Activated CD8-positive, alpha-beta memory T cell treated with anti-CD3 and anti-CD28 coated beads for 24 hours (primary cell): ENCODE measurements at places on chromosomes 11 and 22.

DNA sequence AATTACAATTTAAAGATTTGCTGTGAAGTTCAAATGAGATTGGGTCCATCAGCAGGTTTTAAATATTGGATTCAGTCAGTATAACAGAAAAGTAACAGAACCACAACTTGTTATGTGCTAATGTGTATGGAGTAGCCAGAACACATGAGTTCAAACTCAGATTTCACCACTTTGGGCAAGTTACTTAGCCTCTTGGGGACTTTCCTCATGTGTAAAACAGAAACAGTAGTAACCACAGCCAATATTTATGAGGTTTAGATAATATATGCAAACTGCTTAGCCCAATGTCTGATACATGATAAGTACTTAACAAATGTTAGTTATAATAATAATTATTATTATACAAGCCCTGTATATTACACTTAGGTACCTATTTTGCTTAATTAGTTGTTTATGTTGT, 21.8 kb upstream of the SLC5A12 start:
- no peak for DNase-seq

DNA sequence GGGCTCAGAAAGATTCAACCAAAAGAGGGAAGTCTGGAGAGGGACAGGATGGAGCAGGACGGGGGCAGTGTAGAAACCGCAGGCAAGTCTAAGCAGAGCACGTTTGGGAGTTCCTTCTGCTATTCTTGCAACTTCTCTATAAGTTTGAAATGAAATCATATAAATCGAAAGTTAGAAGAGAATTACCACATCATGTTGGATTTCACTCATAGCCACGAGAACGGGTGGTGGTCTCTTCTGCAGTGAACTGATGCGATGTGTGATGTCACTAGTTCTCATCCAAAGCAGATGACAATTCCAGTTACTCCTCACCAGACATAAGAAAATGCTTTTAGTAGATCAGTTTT, 36.0 kb downstream of the KCNQ1 start:
- no peak for DNase-seq

DNA sequence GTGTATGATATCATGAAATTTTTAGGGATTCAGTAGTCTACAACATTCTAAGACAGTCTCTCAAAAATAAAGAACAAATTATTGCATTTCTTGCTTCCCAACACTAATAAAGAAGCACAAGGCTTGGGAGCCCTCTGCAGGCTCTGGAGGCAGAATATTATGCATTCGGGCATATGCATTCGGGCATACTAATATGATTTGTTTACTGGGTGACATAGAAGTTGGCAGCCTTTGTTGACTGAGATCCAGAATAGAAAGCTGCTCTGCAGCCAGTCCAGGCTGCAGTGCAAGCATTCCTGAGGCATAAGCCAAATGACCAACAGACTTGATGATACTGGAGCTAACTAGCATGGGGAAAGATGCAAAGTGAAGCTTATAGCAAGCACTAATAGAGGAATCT, 945.5 kb downstream of the OPCML start:
- no peak for DNase-seq

DNA sequence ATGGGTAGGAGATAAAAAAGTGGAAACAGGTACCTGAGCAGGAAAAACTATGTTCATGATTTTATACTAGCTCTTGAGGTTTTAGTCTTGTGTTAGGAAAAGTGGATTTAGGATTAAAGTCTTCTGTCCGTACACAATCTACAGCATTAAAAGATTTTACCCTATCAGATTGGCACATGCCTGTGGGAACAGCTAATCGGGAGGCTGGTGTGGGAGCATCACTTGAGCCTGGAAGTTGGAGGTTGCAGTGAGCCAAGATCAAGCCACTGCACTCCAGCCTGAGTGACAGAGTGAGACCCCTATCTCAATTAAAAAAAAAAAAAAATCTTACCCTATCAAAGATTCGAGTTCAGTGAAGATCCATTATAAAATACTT, 12.2 kb upstream of the CRKL start:
- DNase-seq, result no peak

DNA sequence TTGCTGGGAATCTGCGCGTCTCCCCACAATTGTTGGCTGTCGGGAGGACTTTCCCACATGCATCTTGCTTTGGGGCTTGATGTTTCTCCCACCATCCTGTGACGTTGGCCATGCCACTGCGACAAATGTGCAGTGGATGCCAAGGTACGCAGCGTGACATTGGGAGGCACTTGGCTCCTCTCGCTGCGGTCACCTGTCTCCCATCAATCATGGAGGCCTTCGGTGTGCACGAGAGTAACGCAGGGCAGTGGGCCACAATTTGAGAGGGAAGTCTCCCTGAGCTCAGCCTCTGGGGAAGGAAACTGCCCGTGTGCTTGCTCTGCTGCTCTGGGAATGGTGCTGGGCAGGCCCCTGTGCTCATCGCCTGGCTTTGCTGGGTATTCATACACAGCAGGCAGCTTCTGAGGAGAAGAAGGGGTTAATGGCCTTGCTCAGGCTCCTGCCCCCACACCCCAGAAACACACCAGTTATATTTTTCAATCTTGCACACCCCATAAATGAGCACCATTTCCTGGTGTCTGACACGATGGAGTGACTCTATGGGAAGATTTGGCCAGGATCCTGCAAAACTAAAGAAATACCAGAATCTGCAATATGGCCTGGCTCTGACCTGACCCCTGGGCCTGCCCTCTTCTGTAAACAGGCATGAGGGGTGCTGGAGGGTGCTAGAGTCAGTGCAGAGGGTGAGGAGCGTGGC, 153.5 kb downstream of the ADAMTS15 start:
- DNase-seq, result no peak

GRCh38 chr11:132605825-132606570, 926.3 kb downstream of the OPCML start:
- no peak for DNase-seq

DNA sequence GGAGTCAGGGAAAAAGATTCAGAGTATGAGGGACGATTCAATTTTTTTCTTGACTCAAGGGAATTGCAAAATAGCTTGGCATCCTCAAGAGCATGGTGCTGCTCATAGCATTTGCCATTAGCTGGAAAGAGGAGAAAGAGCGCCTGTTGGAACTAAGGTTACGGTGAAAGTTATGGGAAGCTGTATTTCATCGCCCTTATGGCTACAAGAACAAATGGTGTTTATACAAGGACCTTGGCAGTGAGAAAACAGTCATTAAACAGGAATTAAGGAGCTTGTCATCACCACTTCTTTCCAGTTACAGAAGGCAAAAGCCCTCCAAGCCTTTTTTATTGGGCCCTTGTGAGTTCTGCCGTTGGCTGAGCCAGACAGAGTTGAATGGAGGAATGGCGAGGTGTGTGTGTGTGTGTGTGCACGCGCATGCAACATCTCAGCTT, 74.2 kb downstream of the ALX4 start:
- no peak for DNase-seq

- no peak for DNase-seq
Observed at GRCh38 chr11:80987171-80987570, 1546.3 kb upstream of the TENM4 start.

DNA sequence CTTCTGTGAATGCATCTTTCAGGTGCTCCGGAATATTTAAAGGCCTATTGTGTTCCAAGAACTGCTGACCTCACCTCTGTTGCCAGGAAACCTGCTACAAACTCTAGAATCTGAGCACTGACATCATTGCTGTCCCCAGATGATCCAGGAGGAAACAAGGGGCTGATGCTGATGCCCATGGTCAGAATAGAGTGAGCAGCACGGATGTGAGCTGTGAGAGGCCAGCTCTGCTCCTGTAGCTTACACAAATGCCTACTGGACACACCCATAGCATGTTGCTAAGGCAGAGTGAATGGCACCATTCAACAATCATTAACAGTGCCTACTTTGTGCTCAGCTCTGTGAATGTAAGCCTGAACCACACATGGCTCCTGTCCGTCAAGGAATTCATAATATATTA, 276.7 kb upstream of the API5 start:
- DNase-seq, result no peak

DNA sequence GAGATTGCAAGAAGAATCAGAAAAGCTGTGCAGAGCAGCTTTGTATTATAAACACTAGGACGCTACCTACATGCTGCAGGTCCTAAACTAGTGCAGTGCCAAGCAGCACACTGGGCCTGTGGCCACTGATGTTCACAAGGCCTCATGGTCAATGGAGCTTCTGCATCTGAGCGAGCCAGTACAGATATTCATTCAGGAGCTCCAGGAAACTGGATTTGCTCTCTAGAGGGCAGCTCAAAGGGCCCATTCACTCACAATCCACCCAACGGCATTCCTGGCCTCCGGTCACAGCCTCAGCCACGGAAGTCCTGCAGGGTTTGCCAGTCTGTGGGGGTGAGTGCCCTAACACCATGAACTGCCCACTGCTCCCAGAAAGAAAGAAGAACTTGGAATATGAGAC, 5.8 kb upstream of the TBC1D10A start:
- DNase-seq, result no peak

DNA sequence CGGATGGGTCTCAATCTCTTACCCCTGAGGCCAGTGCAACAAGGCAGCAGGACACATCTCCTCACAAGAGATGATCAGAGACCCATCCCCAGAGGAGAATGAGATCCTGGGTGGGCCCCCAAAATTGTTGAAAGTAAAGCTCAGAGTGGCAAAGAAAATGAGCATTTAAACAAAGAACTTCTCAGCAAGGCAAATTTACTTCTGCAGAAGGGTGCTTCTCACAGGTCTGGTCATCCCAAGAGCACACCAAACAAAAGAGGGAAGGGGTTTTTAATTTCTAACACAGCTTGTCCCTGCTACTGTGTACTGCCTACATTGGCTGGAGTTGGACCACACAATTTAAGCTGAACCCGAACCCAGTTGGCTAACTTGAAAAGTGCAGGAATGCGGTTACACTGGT, 1628.6 kb upstream of the RAG2 start:
- no peak for DNase-seq

- DNase-seq, result no peak
Observed at GRCh38 chr11:128493570-128493965, 93.8 kb downstream of the ETS1 start.

DNA sequence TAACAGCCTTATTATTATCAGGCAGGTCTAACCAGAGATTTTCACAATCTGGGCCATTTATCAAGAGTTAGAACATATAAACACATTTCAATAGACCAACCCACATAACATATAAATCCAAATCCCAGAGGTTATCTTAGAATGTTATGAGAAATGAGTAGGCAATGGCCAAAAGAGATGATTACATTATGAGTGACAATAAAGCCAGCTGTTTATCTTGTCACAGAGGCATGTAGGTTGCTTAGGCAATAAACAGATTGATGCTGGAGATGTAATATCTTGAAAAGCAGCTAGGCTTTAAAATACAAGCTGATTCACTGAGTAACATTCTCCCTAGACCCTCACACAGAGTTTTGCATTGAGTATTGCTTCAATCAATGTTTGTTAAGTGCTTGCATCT, 148.5 kb upstream of the SESN3 start:
- DNase-seq, result no peak

GRCh38 chr11:134363592-134363991, 31.8 kb downstream of the GLB1L2 start:
- DNase-seq, result no peak

DNA sequence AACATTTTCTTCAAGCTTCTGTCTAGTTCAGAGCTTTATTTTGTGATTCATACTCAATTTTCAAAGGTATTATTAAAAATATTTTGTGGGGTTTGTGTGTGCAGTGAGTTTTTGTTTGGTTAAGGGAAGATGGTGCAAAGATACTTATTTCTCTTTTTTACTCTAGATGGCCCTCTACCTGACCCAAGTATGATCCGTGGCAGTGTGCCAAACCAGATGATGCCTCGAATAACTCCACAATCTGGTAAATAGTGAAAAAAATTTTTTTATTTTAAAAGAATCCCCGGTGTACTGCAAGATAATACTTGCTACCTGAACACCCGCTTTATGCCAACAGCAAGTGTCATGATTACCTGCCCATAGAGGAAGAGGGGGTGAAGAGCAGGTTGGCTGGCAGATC, 54.2 kb downstream of the EP300 start:
- DNase-seq, result no peak

DNA sequence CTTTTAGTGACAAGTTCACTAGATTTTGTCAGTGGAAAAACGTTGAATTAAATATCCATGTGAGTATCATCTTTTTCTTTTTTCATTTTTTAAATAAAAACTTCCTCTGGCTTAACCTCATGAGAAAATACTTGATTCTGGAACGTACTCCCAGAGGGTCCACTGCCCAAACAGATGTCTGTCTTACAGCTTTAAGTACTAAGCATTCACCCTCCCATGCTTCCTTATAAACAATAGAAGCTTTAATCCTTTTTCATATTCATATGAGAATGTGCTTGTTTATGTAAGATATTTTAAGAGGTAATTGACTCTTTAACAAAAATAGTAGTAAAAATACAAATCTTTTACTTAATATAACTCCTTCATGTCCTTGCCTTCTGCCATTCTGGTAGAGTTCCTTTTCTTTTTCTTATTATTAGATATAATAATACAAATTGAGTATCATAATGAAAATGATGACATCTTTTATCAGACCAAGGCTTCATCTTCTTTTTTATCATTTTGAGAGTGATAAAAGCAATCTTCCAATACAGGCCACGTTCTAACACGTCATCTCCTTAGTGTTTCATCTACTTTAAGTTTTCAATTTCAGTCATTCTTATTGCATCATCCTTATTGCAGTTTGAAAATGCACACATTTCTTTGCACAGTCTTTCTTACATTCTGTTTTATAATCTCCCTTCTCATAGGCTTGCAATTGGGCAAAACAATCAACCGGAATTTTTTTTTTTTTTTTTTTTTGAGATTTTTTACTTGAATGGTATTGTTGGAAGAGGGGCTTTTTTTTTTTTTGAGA, 69.5 kb upstream of the MYO18B start:
- DNase-seq, result no peak

DNA sequence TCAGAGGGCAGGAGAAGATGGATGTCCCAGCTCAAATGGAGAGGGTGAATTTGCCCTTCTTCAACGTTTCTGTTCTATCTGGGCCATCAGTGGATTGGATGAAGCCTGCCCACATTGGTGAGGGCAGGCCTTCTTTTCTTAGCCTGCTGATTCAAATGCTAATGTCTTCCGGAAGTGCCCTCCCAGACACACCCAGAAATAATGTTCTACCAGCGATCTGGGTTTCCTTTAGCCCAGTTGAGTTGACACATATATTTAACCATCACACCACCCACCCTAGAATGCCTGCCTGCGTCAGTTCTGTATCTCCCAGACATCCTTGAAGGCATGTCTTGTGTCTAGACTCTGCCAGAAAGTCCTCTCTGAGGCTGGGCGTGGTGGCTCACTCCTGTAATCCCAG, 34.7 kb downstream of the CACNG2 start:
- DNase-seq, result no peak

DNA sequence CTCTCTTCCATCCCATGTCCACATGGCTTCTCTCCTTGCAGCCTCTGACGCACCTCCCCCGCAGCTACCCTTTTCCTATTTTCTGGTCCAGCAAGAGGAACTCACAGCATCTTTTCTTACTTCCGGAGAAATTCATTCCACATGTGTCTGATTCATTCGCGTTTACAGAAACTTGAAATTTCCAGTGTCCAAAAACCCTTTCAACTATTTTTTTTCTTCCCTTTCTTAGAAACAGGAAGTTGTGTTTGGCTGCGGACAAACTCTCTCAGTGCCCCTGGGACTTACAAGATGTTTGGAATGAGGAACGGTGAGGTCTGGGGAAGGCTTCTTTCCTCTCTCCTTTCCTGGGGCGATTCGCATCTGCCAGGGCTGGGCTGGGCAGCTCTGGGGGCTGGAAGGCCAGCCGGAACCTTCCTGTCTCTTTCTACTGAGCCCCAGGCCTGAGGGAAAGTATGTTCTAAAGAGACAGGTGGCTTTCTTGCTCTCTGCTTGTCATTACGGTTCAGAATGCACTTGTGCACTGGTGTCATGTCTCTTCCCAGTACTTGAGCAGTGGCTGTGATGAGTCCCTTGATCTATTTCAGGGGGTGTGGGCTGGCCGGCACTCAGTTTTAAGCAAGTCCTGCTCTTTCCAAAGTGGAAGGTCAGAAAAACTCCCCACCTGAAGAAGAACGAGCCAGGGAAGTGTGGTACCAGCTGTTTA, 27.5 kb downstream of the ADAMTS8 start:
- no peak for DNase-seq
